NCI-H524 treated with DMSO at 0.1 percent for 48 hours (cell line): ENCODE measurements at places on chromosomes 2 and 18.

GRCh38 chr2:36696533-36696932 is at the start of gene VIT:
TSS of gene VIT (plus strand) at chr2:36696707. CDS start at chr2:36716371, 19,664 bp downstream.
- DNase-seq = no peak

GRCh38 chr2:27709960-27710575 is 46.4 kb downstream of the SLC4A1AP start:
- DNase-seq = no peak

GRCh38 chr2:164782323-164782722 is 59.3 kb downstream of the COBLL1 start:
- DNase-seq = no peak

- DNase-seq = no peak
Measured at GRCh38 chr2:109218087-109218791, 89.2 kb downstream of the SH3RF3 start.
